ENCODE measurements at places on chromosomes 2 and 18. TPM values are rescaled to one million over a fixed set of nuclear protein-coding genes. Genes with fewer than 3 reads are reported as not detected.

C2orf80 gene
- total RNA-seq = not detected

AMER3 gene
- 0.23 TPM for total RNA-seq

KRTCAP3 gene
- 1.1 TPM for total RNA-seq

TRIM43 gene
- total RNA-seq = 0.18 TPM

GALNT5 gene
- 0.70 TPM for total RNA-seq

MARCHF4 gene
- total RNA-seq = 0.06 TPM

PJVK gene
- total RNA-seq = 5.1 TPM

ZSWIM2 gene
- not detected for total RNA-seq

ITGB6 gene
- total RNA-seq = 21.3 TPM

CROCC2 gene
- 0.18 TPM for total RNA-seq

SLC16A14 gene
- 10.1 TPM for total RNA-seq

ILKAP gene
- 42.4 TPM for total RNA-seq

GTF2A1L gene
- total RNA-seq = 3.9 TPM

SAG gene
- not detected for total RNA-seq

TMEM131 gene
- total RNA-seq = 40.0 TPM

SEMA4C gene
- total RNA-seq = 41.6 TPM

PTMA gene
- 1,202 TPM for total RNA-seq

TTC27 gene
- total RNA-seq = 29.7 TPM

ACKR3 gene
- 33.7 TPM for total RNA-seq

POMC gene
- total RNA-seq = 7.8 TPM

TNFRSF11A gene
- 6.2 TPM for total RNA-seq

PRKAG3 gene
- 5.0 TPM for total RNA-seq

RAPGEF4 gene
- total RNA-seq = 17.5 TPM

UGT1A4 gene
- total RNA-seq = 0.29 TPM

CD8B gene
- total RNA-seq = 0.88 TPM

NAT8 gene
- total RNA-seq = 12.0 TPM

ALPP gene
- not detected for total RNA-seq

FEV gene
- total RNA-seq = 1.3 TPM

OSBPL1A gene
- total RNA-seq = 34.4 TPM

REG3A gene
- not detected for total RNA-seq

ASTL gene
- total RNA-seq = 0.18 TPM

UGT1A6 gene
- 3.4 TPM for total RNA-seq

ACADL gene
- total RNA-seq = 16.1 TPM

PHOSPHO2 gene
- 10.0 TPM for total RNA-seq

PRSS56 gene
- total RNA-seq = 0.18 TPM

SP140 gene
- total RNA-seq = 0.47 TPM

ASB18 gene
- total RNA-seq = 2.0 TPM

Measured in metanephros (tissue), 2 donors.